ENCODE measurements at places on chromosomes 5 and 9. TPM values are rescaled to one million over a fixed set of nuclear protein-coding genes. Genes with fewer than 3 reads are reported as not detected.

- H3K4me1 ChIP-seq = no peaks in the 10 kb centered on the region
- H3K27ac ChIP-seq = no peak overlapping the region
- peaks cover 41% of the 10 kb centered on the region for H3K36me3 ChIP-seq
- no peak overlapping the region for H3K4me3 ChIP-seq
These were observed 13.1 kb downstream of the SELENOP start for GRCh38 chr5:42798284-42799240.

GRCh38 chr5:95285409-95285755, 488 bp upstream of the MCTP1 start:
- no peaks in the 10 kb centered on the region for H3K36me3 ChIP-seq
- peak overlapping the region; percentile 72 for H3K4me3 ChIP-seq
- peaks cover 88% of the 10 kb centered on the region for H3K27me3 ChIP-seq
- H3K4me1 ChIP-seq = peaks cover 30% of the 10 kb centered on the region
- no peak for DNase-seq
- no peak overlapping the region for H3K27ac ChIP-seq

- no peak for DNase-seq
- peaks cover 39% of the 10 kb centered on the region for H3K27me3 ChIP-seq
- H3K36me3 ChIP-seq = no peaks in the 10 kb centered on the region
- H3K4me1 ChIP-seq = no peaks in the 10 kb centered on the region
These were observed 764 bp downstream of the PCDHA11 start for GRCh38 chr5:140869555-140869886.

DNA sequence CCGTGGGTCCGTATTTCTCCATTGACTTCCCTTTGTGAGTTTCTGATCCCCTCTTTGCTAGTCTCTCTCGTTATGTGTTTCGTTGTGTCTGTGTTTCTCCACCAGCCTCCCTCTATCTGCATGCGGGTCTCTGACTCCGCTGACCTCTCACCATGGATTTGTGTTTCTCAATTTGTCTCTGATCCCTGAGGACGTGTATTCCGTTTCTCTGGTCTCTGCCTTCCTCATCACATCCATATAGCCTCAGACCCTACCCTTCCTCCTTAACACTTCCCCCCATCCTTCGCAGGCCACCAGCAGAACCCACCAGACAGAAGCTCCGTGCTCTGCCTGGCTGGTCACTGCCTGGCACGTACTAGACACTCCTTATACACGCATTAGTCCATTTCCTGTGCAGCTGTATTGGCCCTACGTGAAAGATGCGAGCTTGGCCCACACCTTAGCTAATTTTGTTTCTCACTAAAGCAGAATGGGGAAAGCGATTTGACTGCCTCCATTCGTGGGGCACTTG, 631 bp downstream of the B4GALT7 start:
- peaks cover 10% of the 10 kb centered on the region for H3K36me3 ChIP-seq
- no peaks in the 10 kb centered on the region for H3K27me3 ChIP-seq
- H3K4me1 ChIP-seq = peaks cover 45% of the 10 kb centered on the region
- peak overlapping the region; percentile 81 for H3K4me3 ChIP-seq

The CBY3 gene
- total RNA-seq = not detected

The ACOT12 gene
- not detected for total RNA-seq

The IGFBPL1 gene
- total RNA-seq = 2.2 TPM
